Epithelial cell of esophagus (primary cell): ENCODE measurements at places on chromosomes 7 and 10.

DNA sequence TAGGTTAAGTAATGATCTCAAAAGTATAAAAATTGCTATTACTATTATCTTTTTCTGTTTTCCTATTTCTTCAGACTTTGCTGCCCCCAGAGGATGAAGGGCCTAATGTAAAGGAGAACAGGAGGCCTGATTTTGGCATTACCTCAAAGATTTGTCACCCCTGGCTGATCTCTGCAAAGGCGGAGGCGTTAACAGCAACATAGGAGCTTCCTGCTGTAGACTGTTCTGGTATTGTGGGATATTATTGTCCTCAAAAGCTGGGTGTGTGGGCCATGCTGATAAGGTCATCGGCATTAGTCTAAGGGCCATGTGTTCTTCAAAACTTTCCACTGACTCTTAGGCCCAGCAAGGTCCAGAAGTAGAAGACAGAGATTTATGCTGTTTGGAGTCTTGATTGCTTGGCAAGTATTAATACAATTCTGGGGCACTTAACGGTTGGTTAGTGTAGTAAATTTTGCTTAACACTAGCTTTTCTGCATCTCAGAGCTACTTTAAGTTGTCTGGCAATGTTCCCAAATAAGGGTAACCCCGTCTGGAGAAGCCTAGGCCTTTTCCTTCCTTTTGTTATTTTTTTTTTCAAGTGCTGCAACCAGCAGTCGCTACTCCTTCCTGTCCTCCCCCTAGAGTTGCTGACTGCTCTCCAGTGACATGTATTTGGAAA lies 14.0 kb upstream of the ENTPD1 start:
- DNase-seq: no peak

- no peak for DNase-seq
Observed at GRCh38 chr10:102710609-102711008, 3.6 kb downstream of the ARL3 start.

DNA sequence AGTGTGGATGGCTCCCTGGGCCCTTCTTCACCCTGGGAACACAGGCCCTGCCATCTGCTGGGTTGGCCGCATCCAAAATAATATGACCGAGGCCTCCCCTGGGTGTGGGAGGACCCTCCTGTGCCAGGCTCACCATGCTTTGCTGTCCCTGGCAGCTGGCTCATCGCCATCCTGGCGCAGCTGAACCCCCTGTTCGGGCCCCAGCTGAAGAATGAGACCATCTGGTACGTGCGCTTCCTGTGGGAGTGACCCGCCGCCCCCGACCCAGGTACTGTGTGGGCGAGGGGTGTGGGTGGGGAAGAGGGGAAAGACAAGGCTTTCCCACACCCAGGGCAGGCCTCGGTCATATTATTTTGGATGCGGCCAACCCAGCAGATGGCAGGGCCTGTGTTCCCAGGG lies 4.8 kb downstream of the ATP6V0E2 start:
- no peak for DNase-seq

GRCh38 chr7:75945297-75946168 lies 30.6 kb downstream of the POR start:
- peak; percentile 88 for DNase-seq

DNA sequence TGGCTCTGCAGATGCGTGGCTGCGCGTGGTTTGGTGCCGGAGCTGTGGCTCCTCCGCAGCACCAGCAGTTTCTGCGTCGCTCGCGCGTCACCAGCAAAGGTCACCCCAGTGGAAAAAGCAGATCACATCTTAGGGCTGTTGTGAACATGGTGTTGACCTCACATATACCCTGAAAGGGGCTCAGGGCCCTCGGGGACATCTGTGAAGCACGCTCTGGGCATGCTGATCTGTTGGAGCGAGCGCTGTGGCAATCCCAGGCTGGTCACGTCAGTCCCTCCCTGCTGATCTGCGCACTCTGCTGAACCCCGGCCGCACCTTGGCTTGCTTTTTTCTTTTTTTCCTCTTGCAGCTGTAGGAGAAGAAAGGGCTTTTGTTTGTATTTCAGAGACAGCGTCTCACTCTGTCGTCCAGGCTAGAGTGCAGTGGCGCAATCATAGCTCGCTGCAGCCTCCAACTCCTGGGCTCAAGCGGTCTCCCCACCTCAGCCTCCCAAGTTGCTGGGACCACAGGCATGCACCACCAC lies 33.3 kb upstream of the AP5Z1 start:
- DNase-seq: no peak

GRCh38 chr7:111312966-111313365 lies 222.0 kb downstream of the LRRN3 start:
- DNase-seq: peak; percentile 30

DNA sequence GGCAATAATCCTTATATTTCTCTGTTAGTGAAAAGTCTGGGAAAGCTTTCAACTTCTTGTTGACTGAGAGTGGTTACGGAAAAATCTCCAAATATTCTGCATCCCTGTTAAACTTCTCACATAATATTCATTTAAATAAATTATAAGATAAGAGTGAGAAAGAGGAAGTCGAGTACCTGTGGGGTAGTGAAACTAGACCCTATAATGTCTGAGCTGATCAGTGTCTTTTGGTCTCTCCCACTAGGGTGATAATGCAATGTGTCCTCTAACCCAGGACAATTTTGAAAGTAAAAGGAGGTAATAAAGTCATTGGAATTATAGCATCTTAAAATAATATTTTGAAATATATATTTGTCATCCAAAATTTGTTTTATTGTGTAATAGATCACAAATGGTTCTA lies 2.1 kb upstream of the AGR3 start:
- DNase-seq: no peak

DNA sequence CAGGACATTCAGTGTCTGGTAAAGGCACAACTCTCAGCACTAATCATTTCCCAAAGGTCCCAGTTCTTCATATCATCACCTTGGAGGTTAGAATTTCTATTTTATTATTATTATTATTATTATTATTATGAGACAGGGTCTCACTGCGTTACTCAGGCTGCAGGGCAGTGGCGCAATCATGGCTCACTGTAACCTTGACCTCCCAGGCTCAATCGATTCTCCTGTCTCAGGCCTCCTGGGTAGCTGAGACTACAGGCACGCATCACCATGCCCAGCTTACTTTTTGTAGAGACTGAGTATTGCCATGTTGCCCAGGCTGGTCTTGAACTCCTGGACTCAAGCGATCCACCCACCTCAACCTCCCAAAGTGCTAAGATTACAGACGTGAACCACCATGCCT lies 91.8 kb upstream of the DOCK1 start:
- no peak for DNase-seq

GRCh38 chr7:40643664-40644063 lies 508.9 kb downstream of the SUGCT start:
- DNase-seq: no peak

GRCh38 chr10:42637648-42638054 lies 719 bp downstream of the ZNF33B start:
- no peak for DNase-seq

DNA sequence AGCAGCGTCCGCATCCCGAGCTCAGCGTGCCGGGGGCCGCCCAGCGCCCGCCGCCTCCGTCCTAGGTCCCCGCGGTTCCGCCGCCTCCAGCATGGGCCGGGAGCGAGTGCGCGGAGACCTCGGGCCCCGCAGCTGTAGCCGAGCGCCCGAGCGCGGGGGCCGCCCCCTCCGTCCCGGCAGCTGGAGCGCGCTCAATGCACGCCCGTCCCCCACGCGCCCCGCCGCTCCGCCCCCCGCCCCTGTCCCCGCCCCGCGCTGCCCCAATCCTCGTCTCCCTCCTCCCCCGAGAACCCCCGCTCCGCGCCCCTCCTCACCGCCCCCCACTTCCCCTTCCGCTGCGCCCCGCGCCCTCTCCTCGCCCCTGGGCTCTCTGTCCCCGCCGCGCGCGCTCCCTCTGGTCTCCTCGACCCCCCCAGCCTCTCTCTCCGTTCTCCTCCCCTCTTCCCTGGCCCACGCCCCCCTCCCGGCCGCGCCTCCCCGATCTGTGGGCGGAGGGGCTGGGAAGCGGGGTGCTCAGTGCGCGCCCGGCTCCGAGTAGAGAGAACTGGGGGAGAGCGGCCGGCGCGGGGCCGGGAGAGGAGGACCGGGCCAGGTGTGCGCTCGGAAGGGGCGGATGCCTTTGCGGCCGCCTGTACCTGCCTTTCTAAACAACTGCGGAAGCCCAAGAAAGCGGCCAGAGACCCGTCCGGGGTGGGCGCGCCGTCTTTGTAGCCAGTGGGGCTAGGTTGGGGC lies at the start of gene VIPR2:
TSS of gene VIPR2 (minus strand) at position 110 of the 732 bp plus-strand sequence. CDS start at position 14, 96 bp downstream.
- no peak for DNase-seq

GRCh38 chr10:20911626-20912025 lies 14.5 kb upstream of the NEBL start:
- no peak for DNase-seq

DNA sequence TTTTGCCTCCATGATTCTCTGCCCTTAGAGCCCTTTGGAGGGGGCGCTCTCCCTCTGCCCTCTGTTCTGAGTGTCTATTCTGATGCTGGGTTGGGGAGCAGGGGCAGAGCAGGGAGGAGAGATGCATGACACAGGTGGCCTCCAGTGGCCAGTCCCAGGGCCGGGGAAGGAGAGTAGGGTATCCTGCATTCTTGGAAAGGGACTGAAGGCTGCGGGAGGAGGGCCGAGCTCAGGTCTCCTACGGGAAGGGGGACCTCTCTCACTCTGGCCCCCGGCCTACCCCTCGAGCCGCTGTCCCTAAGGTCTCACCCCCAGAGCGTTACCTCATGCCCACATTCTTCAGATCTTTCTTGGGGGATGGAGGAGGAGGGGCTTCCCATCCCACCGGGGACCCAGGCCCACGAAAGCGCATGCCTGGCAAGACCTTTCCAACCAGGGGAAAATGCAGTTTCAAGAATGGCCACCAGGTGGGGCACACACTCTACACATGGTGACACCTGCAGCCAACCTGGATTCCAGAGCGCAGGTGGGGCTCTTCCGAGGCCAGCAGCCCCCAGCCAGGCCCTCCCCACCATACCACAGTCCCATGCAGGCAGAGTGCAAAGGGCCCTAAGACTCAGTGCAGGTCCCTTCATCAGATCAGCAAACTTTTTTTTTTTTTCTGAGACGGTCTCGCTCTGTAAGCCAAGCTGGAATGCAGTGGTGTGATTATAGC lies 86.4 kb downstream of the MYL10 start:
- peak; percentile 64 for DNase-seq

- DNase-seq: peak; percentile 3
Observed at GRCh38 chr7:107815254-107815882, 12.3 kb upstream of the SLC26A3 start.

DNA sequence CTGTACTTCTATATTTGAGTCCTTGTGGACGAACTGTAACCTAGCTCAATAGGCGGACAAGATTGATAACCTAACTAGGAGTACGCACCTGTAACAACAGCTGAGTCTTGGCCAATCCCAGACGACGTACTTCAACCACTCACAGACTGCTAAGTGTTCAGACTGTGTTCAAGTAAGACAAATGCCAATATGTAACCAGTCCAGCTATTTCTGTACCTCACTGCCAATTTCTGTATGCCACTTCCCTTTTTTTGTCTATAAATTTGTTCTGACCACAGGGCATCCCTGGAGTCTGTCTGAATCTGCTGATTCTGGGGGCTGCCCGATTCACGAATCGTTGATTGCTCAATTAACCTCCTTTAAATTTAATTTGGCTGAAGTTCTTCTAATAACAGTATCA lies 32.2 kb downstream of the HACD1 start:
- no peak for DNase-seq

DNA sequence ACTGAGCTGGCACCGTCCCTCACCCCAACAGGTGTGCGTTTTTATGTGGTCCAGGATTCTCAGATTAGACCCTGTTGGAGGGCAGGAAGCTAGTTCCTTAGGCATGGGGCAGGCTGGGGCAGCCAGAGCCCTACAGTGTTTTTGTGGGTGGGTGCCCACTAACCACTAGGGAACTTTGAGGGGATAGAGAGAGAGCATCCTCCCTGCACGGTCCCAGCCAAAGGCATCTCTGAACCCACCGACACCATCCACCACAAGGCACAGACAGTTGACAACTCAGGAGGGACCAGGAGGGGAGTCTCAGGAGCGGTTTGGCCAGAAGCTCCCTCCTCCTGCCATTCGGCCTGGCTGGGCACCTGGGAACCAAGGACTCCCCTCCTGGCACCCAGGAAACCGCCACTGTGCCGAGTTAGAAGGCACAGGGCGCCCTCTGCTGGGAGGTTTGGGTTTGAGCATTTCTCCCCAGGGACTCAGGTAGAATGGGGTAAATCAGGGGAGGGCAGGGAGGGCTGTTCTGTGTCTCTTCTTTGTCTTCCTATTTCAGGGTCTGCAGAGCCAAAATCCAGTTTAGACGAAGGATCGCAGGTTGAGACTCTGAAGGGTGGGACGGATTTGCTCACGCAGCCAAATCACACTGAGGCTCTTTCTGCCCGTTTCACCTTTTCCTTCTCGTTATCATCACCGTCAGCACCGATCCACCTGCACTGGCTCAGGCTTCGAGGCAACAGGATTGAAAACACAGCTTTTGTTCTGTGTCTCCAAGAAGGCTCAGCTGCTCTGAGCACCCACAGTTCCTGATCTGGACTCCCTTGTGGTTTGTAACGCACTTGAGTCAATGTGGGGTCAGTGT lies 84.8 kb upstream of the COL13A1 start:
- peak; percentile 66 for DNase-seq

DNA sequence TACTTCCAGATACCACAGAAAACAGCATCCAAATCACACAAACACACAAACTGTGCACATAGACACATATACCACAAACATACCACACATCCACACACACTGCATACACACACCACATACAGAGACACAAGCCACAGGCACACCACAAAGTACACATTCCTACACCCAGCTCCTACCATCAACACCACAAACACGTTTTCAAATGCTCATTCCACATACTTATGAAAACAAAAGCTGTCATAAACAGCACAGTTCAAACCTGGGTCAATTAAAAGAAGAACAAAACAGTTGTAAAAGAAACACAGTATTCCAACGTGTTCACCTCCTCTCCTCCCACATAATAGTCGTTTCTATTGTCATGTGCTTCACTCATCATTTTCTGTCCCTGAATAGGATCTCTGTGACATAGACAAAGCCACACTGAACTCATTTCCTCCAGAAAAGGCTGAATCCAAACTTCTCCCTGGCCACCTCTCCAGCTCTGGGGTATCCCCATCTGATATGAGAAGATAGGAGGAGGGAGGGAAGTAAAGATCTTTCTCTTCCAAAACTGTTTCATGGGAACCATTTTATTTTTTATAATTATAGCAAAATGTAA lies 89.2 kb downstream of the CXCL12 start:
- DNase-seq: no peak

DNA sequence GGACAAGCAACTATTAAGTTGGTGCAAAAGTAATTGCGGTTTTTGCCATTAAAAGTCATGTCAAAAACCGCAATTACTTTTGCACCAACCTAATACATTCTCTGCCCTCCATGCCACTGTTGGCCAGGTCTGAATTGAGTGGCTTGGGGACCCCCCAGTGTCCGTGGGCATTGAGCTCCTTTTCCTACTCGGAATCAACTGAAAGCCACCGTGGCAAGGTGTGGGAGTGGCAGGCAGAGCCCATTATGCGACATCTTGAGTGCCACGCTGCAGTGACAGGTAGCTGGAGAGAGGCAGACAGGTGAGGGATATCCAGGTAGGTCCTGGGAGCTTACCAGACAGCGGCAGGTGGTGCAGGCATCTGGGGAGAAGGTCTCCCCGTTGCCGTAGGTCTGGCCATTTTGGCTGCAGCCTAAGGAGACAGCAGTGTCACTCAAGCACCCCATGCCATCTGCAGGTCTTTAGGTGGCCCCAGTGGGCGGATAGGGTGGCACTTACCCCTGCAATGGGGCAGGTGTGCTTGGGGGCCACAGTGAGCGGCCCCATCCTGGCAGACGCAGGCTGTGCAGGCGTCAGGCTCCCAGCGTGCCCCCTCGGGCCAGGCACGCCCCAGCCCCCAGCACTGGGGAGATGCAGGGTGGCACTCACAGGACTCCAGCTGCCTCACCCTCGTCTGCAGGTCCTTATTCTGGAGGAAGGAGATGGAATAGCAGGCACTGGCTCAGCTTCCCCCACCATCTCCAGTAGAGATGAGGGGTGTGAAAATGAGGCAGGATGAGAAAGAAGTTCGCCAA lies 3.5 kb downstream of the KCP start:
- DNase-seq: no peak
